ENCODE measurements at places on chromosomes 13 and 19.

DNA sequence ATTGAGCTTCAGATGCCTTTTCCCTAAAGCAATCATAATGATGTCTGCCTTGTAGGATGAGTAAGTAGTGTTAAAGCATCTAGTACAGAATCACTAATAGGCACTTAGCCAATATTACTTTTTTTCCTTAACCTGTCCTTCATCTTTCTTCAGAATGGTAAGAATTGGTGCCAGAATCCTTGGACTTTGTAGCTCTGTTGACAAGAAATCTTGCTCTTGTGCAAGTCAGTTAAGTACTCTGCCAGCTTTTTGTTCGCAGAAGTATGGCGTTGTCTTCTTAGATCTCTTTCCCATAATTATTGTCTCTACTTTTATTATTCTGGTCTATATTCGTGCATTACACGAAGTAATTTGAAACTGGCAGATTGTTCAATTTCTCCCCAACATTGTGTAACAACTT, 554.5 kb downstream of the PCDH9 start:
- no peak for DNase-seq

GRCh38 chr13:106797081-106797640, 229.2 kb upstream of the ARGLU1 start:
- no peak for DNase-seq

DNA sequence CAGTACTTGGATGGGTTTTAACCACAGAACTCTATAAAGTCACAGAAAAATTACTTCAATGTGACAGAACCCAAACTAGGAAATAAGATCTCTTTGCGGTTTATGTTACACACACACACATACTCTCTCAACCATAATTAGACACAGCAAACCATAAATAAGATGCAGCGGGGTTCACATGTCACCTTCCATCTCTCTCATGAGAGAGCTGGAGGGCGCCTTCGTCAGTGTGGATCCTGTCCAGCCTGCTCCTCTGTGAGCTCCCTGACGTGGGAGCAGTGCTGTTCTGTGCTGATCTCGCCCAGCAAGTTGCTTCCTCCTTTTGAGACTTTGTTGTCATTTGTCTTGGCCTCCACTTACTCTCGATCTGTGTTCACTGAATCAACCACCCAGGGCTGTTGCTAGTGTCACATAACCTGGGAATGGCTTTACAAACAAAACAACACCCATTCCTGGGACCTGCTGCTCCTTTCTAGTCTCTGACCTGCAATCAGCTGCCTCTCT, 204.9 kb upstream of the KL start:
- no peak for DNase-seq

DNA sequence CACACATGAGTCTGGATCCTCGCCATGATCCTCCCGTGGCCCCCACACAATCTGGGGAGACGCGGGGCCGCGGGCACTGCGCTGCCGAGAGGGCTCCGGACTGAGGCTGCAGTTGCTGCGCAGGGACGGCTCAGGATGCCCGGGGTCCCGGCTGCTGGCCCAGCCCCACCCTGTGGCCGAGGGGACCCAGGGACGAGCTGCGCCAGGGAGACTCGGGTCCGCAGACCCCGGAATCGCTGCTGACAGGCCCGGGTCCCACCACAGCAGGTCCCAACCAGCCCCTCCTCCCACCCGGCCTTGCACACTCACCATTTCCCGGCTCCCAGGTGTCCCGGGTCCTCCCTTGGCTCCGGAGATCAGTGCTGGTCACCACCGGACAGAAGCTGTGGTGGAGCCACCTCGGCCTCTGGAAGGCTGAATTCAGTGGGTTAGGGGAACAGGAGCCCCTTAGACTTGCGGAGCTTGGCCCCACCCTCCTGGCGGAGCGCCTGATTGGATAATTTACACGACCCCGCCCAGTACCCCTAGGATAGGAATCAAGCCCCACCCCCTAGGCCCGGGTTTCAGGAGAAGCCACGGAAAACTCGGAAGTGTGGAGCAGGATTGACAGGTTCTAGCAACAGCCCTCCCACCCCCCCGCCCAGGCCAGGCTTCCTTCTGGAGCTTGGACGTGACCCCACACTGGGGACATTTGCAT, 57.4 kb downstream of the ZNF44 start:
- no peak for DNase-seq

- no peak for DNase-seq
Measured at GRCh38 chr13:99590519-99591011, 89.3 kb downstream of the TM9SF2 start.

- no peak for DNase-seq
Measured at GRCh38 chr13:53066411-53066810, 37.8 kb downstream of the OLFM4 start.

GRCh38 chr13:97757807-97758206, 195.7 kb upstream of the IPO5 start:
- DNase-seq = no peak

DNA sequence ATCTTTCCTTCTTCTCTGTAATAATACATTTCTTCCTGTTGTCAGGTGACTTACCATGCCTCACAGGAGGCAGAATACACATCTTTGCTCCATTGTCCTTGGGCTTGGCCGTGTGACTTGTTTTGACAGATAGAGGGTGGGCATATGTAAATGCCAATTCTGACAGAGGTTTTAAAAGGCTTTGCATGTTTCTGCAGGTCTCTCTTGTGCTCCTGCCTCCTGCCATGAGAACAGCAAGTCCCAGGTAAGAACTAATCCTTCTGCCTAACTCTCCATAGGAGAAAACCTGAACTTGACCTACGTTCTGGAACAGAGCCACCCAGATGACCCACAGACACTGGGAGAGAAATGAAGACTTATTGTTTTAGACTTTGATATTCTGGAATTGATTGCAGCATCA, 88.7 kb upstream of the TNFSF11 start:
- no peak for DNase-seq

GRCh38 chr19:21020298-21021227, at the start of gene ZNF430:
ZNF430 (plus strand) TSS chr19:21020657; CDS start chr19:21020801, 144 bp downstream.
- peak; percentile 93 for DNase-seq

GRCh38 chr19:33339016-33339984, 34.2 kb upstream of the CEBPG start:
- DNase-seq = no peak

- peak; percentile 89 for DNase-seq
Measured at GRCh38 chr13:41193919-41194824, at the start of gene KBTBD7. KBTBD7 (minus strand) TSS chr13:41194569; CDS start chr13:41194257, 312 bp downstream.

GRCh38 chr13:102328909-102329308, 72.9 kb downstream of the FGF14 start:
- DNase-seq = no peak

GRCh38 chr19:55482156-55482961, 2.6 kb upstream of the NAT14 start:
- no peak for DNase-seq

DNA sequence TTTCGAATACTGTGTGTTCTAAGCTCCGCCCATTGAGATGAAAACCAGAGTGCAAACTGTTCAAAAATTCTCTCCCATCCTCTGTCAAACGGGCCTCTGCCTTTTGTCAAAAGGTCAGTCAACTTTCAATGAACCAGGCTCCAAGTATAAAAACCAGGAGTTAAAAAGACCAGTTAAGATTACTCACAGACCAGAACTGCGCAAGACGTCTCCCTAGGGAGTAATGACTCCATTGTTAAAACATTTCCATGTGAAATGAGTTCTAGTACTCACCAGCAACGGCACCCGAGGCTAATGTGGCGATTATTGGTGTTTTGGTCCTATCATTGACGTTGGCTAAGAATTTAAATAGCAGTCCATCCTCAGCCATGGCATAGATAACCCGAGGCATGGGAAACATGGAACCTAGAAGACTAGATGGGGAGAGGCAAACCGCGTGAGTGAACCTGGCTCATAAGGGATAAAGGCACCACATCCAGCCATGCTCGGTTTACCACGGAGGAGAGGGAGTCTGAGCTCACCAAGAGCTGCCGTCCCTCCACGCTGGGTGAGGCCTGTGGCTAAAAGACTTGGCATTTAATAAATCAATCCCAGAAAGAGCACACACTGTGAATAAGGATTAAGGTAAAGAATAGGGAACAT, 73.3 kb downstream of the SLC7A1 start:
- no peak for DNase-seq

GRCh38 chr13:81109026-81109425, 768.1 kb upstream of the SPRY2 start:
- no peak for DNase-seq

DNA sequence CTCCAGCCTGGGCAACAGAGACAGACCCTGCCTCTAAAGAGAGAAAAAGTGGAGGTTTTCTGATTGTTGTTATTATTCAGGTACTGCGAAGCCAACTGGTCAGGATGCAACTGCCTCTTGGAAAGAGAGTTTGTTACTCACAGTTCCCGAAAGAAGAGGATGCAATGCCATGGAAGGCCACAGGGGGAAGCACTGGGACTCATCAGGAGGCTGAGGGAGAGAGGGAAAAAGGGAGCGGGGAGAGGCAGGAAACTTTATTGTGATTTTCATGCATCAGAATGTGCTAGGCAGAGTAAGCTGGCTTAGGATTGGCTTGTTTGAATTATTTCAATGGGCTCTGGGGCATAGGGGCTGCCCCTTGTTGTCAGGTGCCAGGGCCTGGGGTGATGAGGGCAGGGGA, 27.6 kb downstream of the MYO9B start:
- peak; percentile 11 for DNase-seq

DNA sequence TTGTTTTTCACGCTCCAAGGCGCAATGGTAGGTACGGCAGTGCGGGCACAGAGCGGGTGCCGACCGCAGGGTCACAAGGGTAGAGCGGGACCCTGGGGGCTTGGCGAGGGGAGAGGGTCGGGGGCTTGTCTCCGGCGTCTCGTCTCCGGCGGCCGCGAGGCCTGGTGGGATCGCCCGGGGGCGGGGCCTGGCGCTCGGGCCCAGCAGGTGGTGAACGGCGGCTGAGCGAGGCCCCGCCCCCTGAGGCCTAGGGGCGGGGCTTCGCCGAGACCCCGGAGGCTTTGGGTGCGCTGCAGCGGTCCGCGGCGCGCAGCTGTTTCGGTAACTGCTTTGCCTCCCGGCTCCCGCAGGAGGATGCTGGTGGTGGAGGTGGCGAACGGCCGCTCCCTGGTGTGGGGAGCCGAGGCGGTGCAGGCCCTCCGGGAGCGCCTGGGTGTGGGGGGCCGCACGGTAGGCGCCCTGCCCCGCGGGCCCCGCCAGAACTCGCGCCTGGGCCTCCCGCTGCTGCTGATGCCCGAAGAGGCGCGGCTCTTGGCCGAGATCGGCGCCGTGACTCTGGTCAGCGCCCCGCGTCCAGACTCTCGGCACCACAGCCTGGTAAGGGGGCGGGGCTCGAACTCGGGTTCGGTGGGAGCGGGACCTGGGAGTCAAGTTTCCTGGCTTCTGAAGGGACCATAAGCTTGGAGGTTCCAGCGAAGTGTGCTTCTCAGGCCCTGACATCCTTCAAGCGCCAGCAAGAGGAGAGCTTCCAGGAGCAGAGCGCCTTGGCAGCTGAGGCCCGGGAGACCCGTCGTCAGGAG, at the start of gene TSEN34:
Gene TSEN34 (plus strand): TSS at position 298 of the 800 bp plus-strand sequence. CDS start 57 bp downstream, at position 355.
- peak; percentile 89 for DNase-seq

DNA sequence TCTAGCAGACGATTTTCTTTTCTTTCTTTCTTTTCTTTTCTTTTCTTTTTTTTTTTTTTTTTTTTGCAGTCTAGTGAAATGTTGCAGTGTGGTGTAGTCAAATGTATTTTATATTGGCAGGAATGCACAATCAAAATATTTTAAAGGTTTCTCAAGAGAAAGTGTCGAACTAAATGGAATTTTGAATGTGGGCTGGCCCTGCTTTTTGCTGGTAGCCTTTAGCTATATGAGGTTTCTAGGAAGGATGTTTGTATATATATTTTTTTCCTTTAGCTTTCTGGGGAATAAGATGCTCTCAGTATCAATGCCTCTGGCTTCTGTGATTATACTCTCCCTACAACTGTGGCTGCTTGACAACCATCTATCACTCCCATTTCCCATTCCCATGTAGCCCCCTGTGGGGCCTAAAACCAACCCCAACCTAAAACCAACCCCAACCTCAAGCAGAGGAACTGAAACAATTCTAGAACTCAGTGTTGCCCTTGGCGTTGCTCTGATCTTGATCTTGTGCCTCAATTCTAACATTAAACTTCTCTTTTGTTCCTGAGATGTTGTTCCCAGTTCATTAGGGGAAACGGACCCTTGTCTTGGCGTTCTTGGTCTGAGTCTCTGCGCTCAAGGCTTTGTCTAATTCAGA, 27.1 kb downstream of the CYSLTR2 start:
- no peak for DNase-seq

GRCh38 chr13:40522282-40522681, 144.2 kb downstream of the FOXO1 start:
- no peak for DNase-seq

GRCh38 chr19:13099073-13099999, 3.3 kb downstream of the LYL1 start:
- peak; percentile 79 for DNase-seq

- no peak for DNase-seq
Measured at GRCh38 chr13:23506807-23507291, 63.4 kb upstream of the TNFRSF19 start.

DNA sequence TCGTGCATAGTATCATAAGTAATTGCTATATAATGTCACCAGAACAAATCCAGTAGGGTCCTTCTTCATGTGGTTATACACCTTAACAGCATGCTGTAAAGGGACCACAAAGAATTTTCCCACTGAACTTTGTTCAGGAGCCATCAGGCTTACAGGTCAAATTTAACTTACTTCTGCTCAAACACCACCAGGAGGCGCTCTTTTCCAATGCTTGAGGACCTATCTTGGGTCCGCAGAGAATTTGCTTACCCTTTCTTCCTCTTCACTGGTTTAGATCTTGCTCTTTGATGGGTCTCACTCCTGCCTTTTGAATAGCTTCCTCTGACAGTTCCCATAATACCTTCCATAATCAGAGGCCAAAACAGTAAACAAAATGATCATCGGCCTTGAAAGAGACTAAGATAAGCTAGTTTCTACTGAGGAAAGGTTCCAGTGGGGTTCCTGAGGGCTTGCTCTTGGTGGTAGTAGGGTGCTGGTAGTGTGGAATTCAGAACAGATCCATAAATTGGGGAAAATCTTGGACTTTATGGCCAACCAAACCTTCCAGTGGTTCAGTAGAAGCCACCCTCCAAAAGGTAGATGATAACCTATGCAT, 37.4 kb downstream of the SCGB2B2 start:
- peak; percentile 69 for DNase-seq

DNA sequence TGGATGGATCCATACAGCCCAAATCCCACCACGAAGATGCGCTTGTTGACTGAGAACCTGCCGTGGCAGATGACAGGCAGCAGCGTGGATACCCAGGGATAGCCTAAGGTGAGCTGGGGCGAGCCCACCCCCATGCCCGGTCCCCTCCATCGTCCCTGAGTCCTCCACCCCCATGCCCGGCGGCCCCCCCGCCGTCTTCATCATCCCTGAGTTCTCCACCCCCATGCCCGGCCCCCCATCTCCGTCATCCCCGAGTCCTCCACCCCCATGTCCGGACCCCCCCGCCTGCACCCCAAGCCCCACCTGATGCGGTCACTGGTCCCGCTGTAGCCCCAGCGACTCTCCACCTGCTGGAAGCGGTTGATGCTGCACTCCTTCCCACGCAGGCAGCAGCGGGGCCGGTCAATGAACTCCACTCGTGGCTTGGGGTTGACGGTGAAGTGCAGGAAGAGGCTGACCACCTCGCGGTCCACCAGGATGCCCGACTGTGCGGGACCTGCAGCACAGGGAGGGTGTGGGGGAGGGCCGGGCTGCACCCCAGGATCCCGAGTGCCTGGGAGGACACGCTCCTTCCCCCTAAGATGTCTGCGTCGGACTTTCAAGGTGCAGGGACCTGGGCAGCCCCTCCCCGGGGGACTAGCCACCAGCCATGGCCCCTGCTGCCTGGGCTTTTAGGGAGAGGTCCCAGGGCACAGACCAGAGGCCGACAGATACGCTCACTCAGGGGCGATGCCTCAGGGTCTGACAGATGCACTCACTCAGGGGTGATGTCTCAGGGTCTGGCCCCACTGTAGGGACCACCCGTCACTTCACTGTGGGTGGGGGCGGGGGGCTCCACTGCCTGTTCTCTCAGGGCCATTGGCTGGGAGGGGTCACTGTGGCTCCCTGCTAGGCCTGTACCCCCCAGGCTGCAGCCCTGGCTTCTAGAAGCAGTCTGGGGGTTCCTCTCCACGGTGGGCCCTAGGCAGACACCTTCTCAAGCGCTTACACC, 28.0 kb downstream of the BTBD2 start:
- no peak for DNase-seq
